Naive thymus-derived CD4-positive, alpha-beta T cell (primary cell): ENCODE measurements at places on chromosomes 6 and 20. TPM values are rescaled to one million over a fixed set of nuclear protein-coding genes. Genes with fewer than 3 reads are reported as not detected.
A peak's percentile ranks its signal among the peaks of the same experiment; 100 is the strongest.

GRCh38 chr6:14822679-14823078 lies 423.2 kb upstream of the JARID2 start:
- DNase-seq = no peak
- H3K27ac ChIP-seq = no peak overlapping the region
- no peaks in the 10 kb centered on the region for H3K36me3 ChIP-seq
- H3K4me3 ChIP-seq = no peak overlapping the region
- no peaks in the 10 kb centered on the region for H3K27me3 ChIP-seq
- no peaks in the 10 kb centered on the region for H3K4me1 ChIP-seq

DNA sequence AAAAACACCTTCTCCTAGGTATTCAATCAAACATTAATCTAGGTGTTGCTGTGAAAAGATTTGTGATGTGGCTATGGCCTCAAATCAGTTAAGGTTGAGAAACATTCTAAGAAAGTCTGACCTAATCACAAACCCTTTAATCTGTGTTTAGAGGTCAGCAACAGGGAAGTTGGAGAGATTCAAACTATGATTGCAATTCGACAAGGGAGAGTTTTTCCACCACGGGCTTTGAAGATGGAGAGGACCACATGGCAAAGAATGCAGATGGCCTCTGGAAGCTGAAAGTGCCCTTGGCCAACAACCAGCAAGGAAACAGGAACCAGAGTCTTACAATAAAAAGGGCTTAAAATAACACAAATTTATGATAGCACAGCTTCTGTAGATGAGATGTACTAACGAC lies 29.6 kb upstream of the LGSN start:
- no peaks in the 10 kb centered on the region for H3K27me3 ChIP-seq
- no peaks in the 10 kb centered on the region for H3K36me3 ChIP-seq
- no peak overlapping the region for H3K27ac ChIP-seq
- no peaks in the 10 kb centered on the region for H3K4me1 ChIP-seq

- DNase-seq = no peak
- H3K27me3 ChIP-seq = no peaks in the 10 kb centered on the region
- no peaks in the 10 kb centered on the region for H3K36me3 ChIP-seq
- no peaks in the 10 kb centered on the region for H3K4me1 ChIP-seq
- no peak overlapping the region for H3K27ac ChIP-seq
Measured at GRCh38 chr20:60295214-60295613, 337.0 kb downstream of the CDH26 start.

DNA sequence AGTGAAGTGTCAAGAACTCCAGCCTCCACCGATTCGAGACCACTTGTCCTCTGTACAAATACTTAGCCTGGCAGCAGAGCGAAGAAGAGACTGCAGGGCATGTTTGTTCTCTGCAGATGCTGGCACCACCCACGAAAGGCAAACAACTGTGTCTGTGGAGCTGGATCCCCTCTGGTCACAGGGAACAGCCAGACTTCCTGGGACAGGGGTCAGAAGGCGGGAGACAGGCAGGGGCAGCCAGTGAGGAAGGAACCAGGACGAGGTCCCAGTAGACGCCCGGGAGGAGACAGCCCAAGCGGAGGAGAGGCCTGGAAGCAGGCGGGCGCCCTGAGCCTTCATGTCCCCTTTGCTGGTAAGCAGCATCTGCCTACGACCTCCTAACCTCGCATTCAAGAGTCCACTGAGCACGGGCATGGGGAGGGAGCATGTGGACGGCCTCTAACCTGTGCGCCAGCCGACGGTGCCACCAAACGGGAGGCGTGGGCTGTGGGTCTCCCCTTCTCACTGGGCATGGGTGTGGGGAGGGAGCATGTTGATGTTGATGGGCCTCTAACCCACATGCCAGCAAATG lies 265.5 kb downstream of the DLL1 start:
- no peaks in the 10 kb centered on the region for H3K27me3 ChIP-seq
- no peak for DNase-seq
- no peak overlapping the region for H3K4me3 ChIP-seq
- H3K4me1 ChIP-seq = no peaks in the 10 kb centered on the region
- H3K36me3 ChIP-seq = no peaks in the 10 kb centered on the region

DNA sequence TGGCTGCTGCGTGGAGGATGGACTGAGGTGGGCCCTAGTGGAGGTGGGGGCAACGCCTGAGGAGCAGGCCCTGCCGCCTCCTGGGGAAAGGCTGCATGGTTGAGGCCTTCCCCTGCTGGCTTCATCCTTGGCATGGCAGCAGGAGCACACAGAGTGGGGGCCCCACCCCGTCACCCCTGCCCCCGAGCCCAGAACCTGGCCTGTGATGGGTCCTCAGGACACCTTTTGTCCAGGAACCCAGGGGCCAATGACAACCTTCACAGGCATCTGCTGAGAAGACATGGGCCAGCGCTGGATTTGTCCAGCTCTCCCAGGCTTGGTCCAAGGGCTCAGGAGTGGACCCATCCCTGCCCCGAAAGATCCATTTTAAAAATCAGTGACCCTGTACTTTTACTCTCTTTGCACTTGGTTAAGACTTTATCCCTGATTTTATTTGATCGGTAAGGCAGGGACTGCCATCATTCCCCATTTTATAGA lies 575 bp upstream of the SLC17A9 start:
- H3K4me3 ChIP-seq = no peak overlapping the region
- H3K27ac ChIP-seq = no peak overlapping the region
- DNase-seq = no peak
- peaks cover 3% of the 10 kb centered on the region for H3K36me3 ChIP-seq

DNA sequence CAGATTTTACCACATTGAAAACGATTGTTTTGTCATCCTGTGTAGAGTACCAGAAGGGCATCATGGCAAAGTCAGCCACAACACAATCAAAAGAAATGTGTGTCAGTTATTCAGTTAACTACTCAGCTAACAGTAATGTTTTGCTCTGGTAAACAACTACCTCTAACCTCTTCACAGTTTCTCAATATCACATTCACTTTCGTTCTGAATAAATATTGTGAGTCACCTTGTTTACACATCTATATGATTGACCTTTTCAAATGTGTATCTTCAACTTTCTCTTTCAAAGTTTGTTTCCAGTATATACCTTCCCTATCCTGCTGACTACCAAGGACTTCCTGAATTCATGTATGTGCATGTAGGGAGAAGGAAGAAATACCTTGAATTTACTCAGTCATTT lies 216.6 kb upstream of the UFL1 start:
- no peaks in the 10 kb centered on the region for H3K36me3 ChIP-seq
- no peak overlapping the region for H3K27ac ChIP-seq
- no peak overlapping the region for H3K4me3 ChIP-seq
- H3K4me1 ChIP-seq = no peaks in the 10 kb centered on the region
- no peaks in the 10 kb centered on the region for H3K27me3 ChIP-seq

- H3K4me3 ChIP-seq = no peak overlapping the region
- H3K4me1 ChIP-seq = no peaks in the 10 kb centered on the region
- no peak overlapping the region for H3K27ac ChIP-seq
- no peaks in the 10 kb centered on the region for H3K36me3 ChIP-seq
- DNase-seq = peak; percentile 42
Measured at GRCh38 chr20:36506253-36506652, 35.1 kb upstream of the MYL9 start.

- H3K4me1 ChIP-seq = no peaks in the 10 kb centered on the region
- no peaks in the 10 kb centered on the region for H3K27me3 ChIP-seq
- H3K36me3 ChIP-seq = no peaks in the 10 kb centered on the region
- no peak overlapping the region for H3K27ac ChIP-seq
- no peak for DNase-seq
- no peak overlapping the region for H3K4me3 ChIP-seq
Measured at GRCh38 chr20:25296094-25297093, 48.5 kb downstream of the PYGB start.

DNA sequence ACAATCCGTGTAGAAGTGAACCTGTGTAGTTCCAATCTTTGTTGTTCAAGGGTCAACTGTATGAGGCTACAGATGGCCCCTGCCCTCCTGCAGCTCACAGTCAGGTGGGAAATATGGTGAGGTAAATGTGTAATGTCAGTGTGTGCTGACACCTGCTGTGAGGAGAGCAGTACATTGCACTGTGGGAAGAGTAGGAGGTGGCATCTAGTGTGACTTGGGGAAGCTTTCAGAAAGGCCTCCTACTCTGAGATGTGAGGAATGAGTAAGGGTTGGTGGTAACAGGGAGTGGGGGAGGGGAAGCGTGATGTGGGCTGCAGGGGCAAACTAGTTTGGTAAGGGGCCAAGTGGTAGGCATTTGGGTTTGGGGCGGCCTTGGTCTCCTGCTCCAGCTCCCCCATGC lies 188.8 kb downstream of the FARS2 start:
- no peaks in the 10 kb centered on the region for H3K27me3 ChIP-seq
- DNase-seq = no peak
- no peaks in the 10 kb centered on the region for H3K4me1 ChIP-seq
- H3K36me3 ChIP-seq = no peaks in the 10 kb centered on the region

CALHM6 gene
- total RNA-seq = 3.3 TPM

SYCP2L gene
- total RNA-seq = not detected

SYNGAP1 gene
- 62.5 TPM for total RNA-seq

STMND1 gene
- not detected for total RNA-seq

ADGRF5 gene
- total RNA-seq = not detected in 2 replicates

GMPR gene
- total RNA-seq = 0.93 TPM

CNBD2 gene
- total RNA-seq = 9.7 TPM
